ENCODE measurements at places on chromosomes 2 and 18.

- no peak for DNase-seq
Observed at GRCh38 chr2:17442334-17442733, 75.9 kb downstream of the RAD51AP2 start.

DNA sequence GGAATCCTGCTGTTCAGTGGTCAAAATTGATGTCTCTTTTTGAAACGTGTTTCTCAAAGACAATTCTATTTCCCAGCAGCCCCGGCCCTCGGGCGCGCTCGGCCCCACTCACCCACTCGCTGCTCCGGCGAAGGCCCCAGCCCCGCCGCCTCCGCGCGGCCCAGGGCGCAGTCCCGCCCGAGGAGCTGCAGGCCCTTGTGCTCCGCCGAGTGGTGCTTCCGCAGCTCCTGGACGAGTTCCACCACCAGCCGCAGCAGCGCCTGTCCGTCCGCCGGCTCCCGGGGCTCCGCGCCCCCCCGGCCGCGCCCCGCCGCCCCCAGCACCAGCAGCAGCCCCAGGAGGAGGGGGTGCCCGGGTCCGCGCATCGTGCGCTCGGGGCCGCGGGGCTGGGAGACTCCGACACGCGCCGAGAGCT lies 413 bp downstream of the ALKAL2 start:
- DNase-seq = no peak

DNA sequence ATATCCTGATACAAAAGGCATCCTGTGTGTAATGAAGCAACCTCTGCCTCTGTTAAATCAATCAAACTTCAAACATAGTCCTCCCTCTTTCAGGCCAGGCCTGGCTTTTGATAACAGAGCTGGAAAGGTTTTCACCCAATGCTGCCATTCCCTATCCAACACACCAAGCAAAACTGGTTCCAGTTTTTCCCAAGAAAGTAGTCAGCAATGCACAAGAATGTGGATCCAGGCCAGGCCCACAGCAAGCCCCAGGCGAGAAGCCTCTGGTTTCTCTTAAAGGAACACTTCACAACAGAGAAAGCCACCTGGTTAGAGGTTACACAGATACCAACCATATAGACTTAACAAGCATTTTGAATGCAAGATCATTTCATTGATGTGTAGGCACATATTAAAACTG lies 49.2 kb upstream of the CCDC150 start:
- no peak for DNase-seq

GRCh38 chr2:121955872-121956271 lies 200.4 kb downstream of the TSN start:
- no peak for DNase-seq

All from hippocampal formation (tissue), 2 donors.